Ascending aorta (tissue), 2 donors: ENCODE measurements at places on chromosomes 2 and 18. TPM values are rescaled to one million over a fixed set of nuclear protein-coding genes. Genes with fewer than 3 reads are reported as not detected.

- no peak overlapping the region for H3K27ac ChIP-seq
- no peak for DNase-seq
- H3K4me1 ChIP-seq: no peaks in the 10 kb centered on the region
- H3K4me3 ChIP-seq: no peak overlapping the region
- no peaks in the 10 kb centered on the region for H3K36me3 ChIP-seq
These were observed 183.5 kb upstream of the FAM98A start for GRCh38 chr2:33782395-33783230.

HJURP gene
- not detected for total RNA-seq

- no peak for DNase-seq
- no peaks in the 10 kb centered on the region for H3K36me3 ChIP-seq
- H3K27ac ChIP-seq: no peak overlapping the region
- peaks cover 13% of the 10 kb centered on the region for H3K4me1 ChIP-seq
These were observed 209.6 kb downstream of the SLC8A1 start for GRCh38 chr2:40242315-40242714.

- H3K4me3 ChIP-seq: no peak overlapping the region
- H3K4me1 ChIP-seq: no peaks in the 10 kb centered on the region
- H3K36me3 ChIP-seq: no peaks in the 10 kb centered on the region
- no peak for DNase-seq
- no peaks in the 10 kb centered on the region for H3K27me3 ChIP-seq
These were observed 236.7 kb upstream of the MYT1L start for GRCh38 chr2:2567776-2568175.

SERPINB10 gene
- not detected for total RNA-seq

DNA sequence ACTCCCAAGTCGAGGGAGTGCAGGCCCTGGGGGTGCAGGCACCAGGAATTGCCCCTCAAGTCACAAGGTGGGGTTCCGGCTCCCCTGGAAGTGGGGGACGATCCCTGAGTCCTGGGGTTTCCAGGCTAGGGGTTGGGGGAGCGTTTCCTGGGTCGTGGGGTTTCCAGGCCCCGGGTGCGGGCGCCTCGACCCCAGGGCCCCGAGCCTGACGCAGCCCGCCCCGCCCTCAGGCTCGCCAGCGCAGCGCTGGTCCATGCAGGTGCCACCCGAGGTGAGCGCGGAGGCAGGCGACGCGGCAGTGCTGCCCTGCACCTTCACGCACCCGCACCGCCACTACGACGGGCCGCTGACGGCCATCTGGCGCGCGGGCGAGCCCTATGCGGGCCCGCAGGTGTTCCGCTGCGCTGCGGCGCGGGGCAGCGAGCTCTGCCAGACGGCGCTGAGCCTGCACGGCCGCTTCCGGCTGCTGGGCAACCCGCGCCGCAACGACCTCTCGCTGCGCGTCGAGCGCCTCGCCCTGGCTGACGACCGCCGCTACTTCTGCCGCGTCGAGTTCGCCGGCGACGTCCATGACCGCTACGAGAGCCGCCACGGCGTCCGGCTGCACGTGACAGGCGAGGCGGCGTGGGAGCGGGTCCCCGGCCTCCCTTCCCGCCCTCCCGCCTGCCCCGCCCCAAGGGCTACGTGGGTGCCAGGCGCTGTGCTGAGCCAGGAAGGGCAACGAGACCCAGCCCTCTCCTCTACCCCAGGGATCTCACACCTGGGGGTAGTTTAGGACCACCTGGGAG lies 12.0 kb downstream of the SIGLEC15 start:
- no peaks in the 10 kb centered on the region for H3K27me3 ChIP-seq
- H3K4me3 ChIP-seq: peak overlapping the region; percentile 49
- DNase-seq: no peak
- H3K4me1 ChIP-seq: peaks cover 2% of the 10 kb centered on the region

DNA sequence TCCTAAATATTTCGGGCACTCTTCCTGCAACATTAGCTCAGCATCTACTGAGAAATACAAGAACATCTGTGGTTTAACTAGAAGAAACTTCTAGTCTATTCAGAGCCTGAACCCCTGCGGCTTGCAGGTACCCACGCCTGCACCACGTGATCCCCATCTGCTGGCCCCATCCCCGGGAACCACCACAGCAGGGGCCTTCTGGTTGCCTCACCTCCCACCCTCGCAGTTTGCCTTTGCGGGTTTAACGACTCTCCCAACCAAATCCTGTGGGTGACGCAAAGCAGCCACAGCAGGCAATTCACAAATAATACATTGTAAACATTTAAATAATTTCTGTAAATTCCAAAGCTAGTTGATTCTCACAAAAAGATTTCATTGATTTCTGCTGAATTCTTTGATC lies 90.2 kb upstream of the TMEM18 start:
- DNase-seq: no peak
- no peaks in the 10 kb centered on the region for H3K4me1 ChIP-seq
- no peaks in the 10 kb centered on the region for H3K36me3 ChIP-seq
- no peaks in the 10 kb centered on the region for H3K27me3 ChIP-seq
- H3K27ac ChIP-seq: no peak overlapping the region

DNA sequence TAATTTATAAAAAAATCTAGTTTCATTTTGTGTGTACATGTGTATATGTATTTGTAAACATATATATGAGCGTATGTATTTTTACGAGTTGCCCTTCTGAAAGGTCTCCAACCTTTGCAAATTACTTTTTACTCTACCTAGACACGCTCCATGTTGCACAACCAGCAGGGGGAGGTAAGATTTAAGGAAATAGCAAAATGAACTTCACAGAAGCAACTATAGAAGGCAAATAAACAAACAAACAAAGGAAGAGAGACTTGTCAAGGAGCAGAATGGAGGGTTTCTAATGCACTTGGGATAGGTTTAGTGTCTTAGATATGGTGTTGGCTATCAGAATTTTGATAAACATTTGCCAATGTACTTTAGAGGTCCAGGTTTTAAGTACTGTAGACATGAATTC lies 820.5 kb upstream of the POU3F3 start:
- no peak overlapping the region for H3K27ac ChIP-seq
- H3K27me3 ChIP-seq: no peaks in the 10 kb centered on the region
- H3K4me3 ChIP-seq: no peak overlapping the region
- no peak for DNase-seq
